ENCODE measurements at places on chromosomes 2 and 18.
A peak's percentile ranks its signal among the peaks of the same experiment; 100 is the strongest.

DNA sequence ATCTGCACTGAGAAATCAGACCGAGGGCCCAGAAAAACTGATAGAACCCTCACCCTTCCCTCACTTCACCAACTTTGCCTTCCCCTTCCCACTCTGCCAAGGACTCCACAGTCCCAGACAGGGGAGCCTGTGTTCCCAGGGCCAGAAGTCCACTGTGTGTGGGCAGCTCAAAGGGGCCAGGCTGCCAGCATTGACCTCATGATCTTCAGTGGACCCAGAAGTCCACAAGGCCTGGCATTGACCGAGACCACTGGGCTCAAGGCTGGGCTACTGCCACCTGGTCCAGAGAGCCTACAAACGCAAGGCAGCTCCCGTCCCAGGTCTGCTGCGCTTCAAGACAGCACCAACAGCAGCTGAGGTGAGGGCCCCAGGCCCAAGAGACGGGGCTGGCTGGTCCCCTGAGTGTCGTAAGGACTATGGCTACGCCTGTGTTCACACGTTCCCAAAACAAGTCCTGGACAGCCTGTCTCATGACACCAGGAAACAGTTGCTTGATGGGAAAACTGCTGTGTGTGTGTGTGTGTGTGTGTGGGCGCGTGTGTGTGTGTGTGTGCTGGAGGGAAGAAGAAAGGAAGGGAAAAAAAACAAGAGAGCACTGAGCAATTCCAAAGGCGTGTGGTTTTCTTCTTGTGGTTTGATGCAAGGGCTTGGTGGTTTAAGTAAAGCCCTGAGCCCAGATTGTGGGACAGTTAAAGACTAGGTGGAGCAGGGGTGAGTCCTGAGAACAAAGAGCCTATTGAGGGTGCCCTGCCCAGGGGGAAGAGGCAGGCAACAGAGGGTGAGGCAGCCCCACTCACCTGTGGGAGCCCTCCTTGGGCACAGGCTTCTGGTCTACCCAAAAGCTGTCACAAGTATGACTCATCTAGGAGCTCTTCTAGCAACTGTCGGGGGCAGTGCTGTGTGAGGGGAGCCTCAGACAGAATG lies 46.6 kb upstream of the ZBTB7C start:
- peak; percentile 80 for DNase-seq

DNA sequence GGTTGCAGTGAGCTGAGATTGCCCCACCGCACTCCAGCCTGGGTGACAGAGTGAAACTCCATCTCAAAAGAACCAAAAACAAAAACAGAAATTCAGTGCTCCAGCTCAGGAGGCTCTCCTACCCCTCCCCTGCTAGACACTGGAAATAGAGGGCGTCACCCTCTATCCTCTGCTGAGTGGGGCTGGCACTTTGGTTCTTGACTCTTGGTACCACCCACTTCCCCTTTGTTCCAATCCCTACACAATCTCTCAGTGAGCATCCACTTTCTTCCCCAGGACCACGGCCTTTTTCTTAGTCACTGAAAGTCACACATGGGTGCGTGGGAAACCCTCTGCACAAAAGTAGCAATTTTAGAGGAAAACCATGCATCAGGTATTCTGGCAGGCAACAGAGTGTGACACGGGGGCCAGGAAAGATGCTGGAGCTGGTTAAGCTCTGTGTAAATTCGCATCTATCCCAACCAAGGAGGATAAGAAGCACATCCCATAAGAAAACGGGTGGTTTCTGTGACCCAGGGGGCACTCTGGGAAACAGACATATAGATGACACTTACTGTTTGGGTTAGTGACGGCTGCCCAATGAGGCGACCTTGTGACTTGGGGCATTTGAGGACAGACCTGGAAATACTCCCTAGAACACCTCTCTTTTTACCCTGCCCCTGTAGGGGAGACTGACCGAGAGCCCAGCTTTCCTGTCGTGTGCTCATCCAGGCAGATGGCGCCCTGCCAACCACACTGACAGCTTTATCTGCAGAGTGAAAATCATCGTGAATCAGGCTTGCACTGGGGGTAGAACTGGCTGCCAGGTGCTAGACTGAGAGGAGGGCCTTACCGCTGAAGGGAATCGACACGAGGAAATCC lies 7.7 kb downstream of the HJURP start:
- no peak for DNase-seq

- no peak for DNase-seq
Observed at GRCh38 chr18:12405066-12405465, 2.7 kb upstream of the PRELID3A start.

DNA sequence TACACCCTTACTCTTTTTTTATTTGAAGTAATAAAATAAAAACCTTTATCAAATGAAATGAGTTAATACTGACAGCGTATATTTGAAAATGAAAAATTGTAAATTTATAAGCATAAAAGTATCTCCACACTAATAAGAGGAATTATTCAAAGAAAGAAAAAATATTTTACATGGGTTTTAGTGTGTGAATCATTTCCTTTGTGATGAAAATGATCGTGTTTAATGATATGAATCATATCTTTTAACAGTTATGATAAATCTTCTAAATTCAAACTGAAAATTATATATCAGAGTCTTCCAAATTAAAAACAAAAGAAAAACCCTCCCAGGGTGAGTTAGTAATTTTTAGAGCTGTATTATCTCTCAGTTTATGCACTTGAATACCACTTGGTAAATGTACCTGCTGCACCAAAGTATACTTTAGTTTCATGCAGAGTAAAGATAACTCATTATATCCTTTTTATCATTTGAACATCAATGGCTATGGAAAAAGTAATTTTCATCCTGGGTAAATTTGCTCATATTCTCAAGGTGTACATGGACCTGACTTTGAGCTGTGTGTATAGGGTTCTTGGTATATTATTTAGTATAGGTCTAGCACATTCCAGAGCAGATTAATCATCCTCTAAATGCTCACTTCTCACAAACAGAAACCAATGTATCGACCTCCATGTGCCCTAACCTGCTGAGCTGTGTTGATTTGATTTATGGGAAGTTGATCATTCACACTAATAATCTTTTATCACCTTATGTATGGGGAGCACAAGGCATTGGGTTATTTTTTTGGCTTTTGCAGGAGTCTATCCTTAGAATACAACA lies 98.7 kb upstream of the VWC2L start:
- DNase-seq: no peak

DNA sequence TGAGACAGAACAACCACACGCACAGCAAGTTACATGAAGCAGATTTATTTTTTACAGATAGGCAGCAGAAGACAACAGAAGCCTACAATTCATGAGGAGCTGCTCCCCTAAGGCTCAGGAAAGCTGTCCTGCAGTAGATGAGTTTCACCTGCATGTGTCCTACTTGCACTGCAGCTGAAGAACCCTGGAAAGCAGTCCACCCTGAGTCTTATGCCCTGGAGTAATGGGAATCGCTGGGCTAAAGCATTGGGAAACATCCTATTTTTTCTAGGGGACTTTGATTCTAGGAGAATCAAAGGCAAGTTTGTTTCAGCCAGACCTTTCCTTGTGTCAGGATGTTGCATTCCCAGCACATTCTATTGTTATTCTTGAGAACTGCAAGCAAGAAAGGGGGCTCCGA lies 304.8 kb downstream of the LRATD1 start:
- no peak for DNase-seq

DNA sequence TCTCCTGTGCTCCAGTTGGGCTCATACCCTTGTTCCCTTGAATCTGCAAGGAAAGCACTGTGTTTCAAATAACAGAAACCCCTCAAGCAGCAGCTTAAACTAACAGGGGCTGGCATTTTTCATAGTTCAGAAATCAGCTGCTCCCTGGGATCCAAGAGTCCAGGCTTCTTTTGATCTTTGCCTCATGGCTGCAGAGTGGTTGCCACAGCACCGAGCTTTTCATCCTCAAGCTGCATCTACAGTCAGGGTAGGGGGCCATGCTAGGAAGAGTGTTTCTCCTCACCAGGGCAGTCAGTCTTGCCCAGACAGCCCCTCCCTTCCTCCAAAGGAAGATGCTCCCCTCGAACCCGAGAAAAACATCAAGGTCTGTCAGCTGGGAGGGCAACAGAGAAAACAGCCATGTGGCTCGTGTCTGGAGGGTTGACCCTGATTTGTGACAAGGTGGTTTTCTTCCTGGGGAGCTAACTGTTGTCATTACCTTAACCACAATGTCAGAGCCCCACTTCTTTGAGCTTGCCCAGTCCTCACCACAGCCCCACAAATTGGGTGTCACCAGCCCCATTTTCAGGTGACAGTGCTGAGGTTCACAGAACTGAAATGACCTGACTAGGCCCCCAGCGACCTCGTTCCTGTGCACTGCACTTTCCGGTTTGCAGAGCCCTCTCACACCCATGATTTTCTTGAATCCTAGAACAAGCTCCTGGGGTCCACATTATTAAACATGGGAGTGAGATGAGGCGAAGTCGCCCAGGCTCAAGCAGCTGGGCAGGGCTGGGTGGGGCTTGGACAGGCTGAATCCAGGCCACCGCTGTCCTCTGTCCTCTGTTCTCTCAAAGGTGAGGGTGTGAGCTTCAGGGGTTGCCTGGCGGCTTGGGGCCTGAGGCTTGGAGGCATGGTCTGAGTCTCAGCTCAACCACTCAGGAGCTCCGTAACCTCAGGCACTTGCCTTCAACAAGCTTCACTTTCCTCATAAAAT lies 21.9 kb downstream of the ATOH8 start:
- DNase-seq: no peak

DNA sequence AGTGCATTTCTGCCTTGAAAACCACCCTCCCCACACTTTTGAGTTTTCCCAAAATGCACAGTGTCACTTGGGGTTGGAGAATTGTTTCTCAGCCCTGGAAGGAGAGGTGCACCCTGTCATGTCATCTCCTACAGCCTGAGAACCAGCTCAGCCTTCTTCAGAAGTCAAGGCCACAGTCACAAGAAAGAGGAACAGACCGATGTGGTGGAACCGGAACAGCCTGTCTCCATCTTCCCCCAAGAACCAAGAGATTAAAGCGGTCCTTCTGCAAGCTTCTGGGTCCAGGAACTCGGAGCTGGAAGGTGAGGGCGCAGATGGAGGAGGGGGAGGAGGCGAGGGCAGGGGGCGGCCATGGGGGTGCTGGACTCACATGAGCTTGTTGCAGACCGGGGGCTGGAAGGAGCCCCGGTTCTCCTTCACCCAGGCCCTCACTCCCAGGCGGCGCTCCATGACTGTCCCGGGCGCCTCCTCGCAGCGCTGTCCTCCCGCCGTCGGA lies 248 bp downstream of the HAAO start:
- DNase-seq: peak; percentile 36

DNA sequence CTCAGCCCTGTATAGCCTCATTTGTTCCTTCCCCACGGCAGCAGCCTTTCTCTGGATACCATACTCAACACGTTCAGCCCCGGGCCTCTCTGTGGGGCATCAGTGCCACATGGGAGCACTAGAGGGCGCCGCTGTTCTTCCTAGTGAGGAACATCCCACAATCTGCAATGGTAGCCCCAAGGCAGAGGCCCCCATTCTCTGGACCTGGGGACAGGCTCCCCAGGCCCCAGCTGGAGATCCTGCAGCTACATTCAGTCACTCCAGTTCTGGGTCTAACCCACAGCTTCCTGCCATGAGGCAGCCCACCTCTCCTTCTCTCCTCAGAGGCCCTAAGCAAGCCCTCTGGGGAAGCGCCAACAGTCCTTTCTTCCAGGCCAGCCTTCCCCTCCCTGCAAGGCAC lies 14.2 kb upstream of the SFXN5 start:
- peak; percentile 82 for DNase-seq

GRCh38 chr2:9897331-9897737 lies 54.1 kb downstream of the TAF1B start:
- peak; percentile 5 for DNase-seq

GRCh38 chr18:35624146-35624545 lies 42.6 kb downstream of the GALNT1 start:
- no peak for DNase-seq

- DNase-seq: no peak
Observed at GRCh38 chr2:1727796-1728474, 16.4 kb downstream of the PXDN start.

DNA sequence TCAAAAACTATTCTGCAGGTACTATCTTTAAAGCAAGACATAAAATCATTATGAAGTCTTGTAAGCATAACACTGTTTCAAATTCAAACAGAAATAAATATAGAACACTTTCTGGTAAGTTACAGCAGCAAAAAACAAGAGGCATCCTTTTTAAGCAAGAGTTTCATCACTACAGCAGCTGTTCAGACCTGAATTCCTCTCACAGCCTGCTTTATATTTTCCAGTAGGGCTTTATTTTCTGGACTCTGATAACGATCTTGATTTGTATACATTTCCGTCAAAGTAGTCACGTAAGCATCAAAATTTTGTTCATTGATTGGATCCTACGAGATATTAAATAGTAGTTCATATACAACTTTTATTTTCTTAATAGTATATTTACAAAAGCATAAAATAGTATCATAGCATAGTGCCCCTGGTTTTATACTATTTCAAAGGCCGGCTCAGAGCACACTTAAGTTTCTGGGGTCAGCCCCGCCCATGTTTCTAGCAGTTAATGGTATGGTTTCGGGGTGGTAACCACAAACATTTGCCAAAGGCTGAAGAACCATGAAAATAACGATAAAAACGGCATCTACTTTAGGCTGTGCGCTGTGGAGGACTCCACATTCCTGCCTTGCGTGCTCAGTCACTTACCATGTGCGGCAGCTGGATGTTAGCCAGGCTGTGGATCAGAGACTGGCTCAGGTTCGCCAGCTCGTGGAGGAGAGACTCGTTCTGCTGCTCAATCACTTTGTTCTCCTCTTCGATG lies 47.5 kb upstream of the PXDN start:
- DNase-seq: no peak

DNA sequence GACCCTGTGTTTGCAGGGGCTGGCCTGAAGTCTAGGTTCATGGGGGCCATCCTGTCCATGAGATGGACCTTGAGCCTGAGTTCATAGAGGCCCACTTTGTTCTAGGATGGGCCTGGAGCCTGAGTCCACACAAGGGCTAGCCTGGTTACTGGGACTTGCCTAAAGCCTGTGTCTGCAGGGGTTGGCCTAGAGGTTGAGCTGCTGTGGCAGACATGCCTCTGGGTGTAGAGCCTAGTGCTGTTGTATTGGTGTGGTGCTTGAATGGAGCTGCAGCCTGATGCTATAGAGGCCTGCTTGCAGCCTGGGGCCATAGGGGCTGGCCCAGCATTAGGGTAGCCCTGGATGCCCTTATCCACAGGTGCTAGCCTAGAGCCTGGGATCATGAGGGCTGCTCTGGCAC lies 23.9 kb upstream of the RASGRP3 start:
- no peak for DNase-seq

- DNase-seq: no peak
Observed at GRCh38 chr2:207216457-207216856, 50.7 kb upstream of the KLF7 start.

- DNase-seq: no peak
Observed at GRCh38 chr2:2757764-2758163, 426.7 kb upstream of the MYT1L start.

DNA sequence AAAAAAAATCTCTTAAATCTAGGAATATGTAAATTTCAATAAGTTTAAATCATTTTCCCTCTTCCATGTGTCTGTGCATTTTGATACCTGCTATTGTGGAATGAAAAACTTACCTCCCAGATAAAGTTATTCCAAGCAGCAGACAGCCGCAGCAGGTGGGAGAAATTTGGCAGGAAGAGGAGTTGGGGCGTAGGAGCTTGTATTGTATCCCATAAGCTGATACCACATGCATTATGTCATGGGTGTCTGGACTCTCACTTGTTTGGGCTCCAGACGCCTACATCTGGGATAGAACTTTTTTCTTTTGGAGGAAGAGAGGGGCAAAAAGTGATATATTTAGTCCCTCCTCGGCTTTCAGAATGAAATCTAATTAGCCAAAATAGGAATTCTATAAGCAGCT lies 59.3 kb upstream of the TCF4 start:
- DNase-seq: no peak

Data from HL-60 (cell line).